Stimulated activated CD4-positive, alpha-beta T cell treated with anti-CD3 and anti-CD28 coated beads, TNF-alpha, amount 100 ng/mL, for 1 hour (primary cell): ENCODE measurements at places on chromosomes 3 and 15.
A peak's percentile ranks its signal among the peaks of the same experiment; 100 is the strongest.

- DNase-seq = no peak
Measured at GRCh38 chr15:38554354-38554753, 10.3 kb downstream of the RASGRP1 start.

GRCh38 chr3:53069422-53070068, 23.7 kb upstream of the SFMBT1 start:
- no peak for DNase-seq

DNA sequence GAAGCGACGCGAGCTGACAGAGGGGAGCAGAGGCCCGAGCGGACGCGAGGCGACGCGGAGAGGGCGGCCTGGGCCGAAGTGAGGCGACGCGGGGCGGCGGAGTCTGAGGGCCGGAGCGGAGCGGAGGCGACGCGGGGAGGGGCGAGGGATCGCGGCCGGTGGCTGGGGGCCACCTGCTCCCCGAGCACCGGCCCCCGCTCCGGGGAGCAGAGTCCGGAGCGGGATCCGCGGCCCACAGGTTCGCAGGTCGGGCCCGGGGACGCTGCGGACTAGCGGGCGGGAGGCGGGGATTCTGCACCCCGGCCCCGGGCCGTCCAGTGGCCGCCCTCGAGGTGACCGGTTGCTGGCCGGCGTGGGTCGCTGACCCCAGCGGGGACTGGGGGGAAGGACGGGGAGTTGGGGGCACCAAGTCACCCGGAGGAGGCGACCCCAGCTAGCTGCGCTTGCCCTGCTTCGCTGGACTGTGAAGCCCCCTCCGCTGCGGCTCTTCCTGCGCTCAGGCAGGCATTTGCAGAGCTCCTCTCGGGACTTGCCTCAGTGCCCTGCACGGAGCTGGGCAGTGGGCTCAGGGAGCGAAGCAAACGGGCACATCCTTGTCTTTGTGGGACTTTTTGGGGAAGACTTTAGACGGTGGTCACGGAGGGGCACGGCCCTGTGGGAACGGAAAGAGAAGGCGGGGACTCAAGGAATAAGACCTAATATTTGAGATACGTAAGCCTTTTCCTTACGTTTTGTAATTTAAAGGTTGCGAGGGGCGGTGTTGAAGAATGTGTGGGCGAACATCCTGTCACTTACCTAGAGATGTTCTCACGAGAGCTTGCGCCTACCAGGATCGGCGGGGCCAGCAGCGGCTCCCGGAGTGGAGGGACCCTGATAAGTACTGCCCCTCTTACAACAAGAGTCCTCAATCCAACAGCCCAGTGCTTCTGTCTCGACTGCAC, 566 bp downstream of the HMCES start:
- no peak for DNase-seq

GRCh38 chr3:117355566-117355965, 646.0 kb downstream of the TUSC7 start:
- DNase-seq = no peak

GRCh38 chr3:113084777-113085176, 94.0 kb downstream of the GTPBP8 start:
- DNase-seq = no peak

DNA sequence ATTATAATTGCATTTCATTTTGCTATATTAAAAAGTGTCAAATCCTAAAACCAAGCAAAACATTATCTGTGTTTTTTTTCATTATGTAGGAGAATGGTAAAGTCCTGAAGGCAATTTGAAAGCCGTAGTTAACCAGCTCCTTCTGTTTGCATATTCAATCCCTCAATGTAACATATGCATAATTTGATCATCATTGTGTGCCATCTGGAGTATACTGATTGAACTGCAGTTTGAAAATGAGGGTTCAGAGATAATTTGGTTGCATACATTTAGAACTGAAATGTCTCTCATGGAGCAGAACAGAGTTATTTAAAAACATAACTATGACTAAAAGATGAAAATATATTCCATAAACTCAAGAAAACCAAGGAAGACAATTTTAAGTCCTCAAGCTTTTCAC, 518.6 kb downstream of the GBE1 start:
- no peak for DNase-seq

DNA sequence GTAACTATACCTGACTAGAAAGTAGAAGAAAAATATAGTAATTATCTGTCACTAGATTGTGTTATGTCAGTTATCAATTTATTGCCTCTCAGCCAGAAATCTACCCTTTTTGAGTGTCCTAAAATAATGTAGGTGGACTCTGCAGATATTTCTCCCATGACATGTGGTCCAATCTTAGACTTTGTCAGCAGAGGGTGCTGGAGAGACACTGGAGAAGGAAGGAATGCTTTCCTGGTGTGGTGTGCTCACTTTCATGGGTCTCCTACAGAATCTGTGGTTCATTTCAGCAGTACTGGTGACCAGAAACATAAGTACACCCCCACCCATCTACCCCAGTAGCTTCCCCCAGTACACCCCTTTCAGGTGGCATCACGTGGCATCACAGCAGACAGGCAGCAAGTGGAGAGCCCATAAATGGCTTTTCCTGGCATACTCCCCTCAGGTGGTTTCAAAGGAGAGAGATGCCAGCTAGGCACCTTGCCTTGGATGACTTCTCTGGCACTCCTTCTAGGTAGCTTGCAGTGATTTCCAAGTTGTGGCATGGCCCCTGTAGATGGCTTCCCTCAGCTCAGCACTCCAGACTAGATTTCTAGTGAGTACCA, 114.7 kb downstream of the GADL1 start:
- DNase-seq = no peak

GRCh38 chr3:71130471-71131374, 452.8 kb downstream of the FOXP1 start:
- peak; percentile 45 for DNase-seq

- DNase-seq = no peak
Measured at GRCh38 chr15:70195171-70195570, 97.5 kb upstream of the TLE3 start.

GRCh38 chr15:40593588-40594428, at the start of gene KNL1:
Gene KNL1 (plus strand): TSS chr15:40594249. CDS start chr15:40602932, 8,683 bp downstream.
- peak; percentile 75 for DNase-seq

DNA sequence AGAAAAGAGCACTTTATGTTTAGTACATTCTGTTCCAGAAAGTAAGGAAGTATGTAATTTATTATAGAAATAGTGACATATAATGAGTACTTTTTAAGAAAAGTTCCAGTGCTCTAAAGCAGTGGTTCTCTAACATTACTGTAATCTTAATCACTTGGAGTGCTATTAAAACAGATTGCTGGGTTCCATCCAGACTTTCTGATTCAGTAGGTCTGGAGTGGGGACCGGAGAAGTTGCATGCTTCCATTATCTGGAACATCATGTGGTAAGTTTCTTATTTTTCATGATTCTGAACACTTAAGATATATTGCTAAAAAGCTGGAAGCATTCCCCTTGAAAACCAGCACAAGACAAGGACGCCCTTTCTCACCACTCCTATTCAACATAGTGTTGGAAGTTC, 47.5 kb upstream of the ARL14 start:
- no peak for DNase-seq

- no peak for DNase-seq
Measured at GRCh38 chr3:48015431-48016180, 610 bp downstream of the MAP4 start.

GRCh38 chr15:99426431-99427105, 139.2 kb upstream of the MEF2A start:
- no peak for DNase-seq

DNA sequence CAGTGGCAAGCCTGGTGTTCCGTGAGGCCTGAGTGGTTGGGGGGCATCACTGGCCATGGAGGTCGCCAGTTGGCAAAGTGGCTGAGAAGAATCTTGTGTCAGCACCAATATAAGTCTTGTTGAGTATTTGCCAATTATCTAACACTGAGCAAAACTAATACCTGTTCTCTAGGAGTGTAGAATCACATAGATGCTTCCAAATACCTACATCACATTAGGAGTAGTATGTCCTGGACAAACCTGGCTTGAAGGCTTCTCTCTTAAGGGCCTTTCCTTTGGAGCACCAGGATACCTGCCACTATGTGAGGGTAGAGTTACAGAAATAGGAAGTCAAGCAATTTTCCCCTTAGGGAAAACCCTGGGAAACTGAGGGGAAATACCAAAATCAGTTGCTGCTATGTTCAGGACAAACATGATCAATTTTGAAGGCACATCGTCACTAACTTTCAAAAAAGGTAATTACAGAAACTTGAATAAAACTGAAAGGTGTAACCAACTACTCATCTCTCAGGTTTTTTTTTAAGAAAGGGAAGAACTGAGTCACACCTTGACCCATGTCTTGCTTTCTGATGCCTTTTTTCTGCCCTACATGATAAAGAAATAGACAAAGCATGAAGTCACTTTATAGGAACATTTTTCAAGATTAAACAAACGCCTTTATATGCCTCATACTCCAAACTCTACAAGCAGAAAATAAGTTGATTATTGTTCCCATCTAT, 100.4 kb downstream of the IMPG2 start:
- DNase-seq = no peak

GRCh38 chr3:72614394-72615074, 233.7 kb downstream of the SHQ1 start:
- DNase-seq = no peak

DNA sequence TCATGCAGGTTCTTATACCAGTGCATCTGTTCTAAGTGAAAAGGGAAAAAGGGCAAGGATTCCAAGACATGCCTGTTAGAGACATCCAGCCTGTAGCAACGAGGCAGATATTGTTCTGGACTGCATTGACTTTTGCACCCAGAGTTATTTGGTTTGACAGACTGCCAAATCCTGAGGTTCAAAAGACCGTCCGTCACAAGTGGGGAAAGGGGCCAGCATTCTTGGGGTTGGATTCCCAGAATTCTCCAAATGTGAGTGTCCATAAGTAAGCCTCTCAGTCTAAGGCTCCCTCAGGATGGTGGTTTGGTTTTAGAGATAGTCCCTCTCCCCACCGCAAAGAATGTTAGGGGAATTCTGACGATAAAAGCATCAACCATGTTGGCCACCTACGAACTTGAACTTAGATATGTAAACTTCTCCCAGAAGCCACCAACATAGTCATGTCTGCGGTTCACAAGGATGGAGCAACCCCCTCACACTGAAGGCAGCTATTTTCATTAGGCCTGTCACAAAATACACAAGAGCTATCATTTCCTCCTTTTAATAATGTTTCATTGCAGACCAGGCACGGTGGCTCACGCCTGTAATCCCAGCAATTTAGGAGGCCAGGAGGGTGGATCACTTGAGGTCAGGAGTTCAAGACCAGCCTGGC, 13.6 kb upstream of the LACTB start:
- DNase-seq = no peak

GRCh38 chr15:51267703-51268083, 70.7 kb downstream of the CYP19A1 start:
- DNase-seq = no peak

DNA sequence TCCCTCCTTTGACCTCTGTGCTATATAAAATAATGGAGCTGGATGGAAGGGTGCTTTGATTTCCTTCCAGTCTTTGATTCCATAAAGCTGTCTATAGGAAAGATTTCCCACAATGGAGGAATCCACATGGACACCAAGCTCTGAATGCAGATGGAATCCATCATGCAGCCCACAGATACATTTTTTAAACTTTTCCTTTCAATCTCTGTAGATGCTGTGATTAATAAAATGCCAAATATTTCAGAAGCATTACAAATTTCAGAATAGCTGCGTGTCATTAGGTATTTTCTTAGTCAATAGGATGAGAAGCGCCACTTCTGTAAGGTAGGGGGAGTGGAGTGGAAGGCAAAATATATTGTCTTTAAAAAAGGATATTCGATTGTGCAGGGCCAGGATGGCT, 489.0 kb downstream of the NTRK3 start:
- no peak for DNase-seq

DNA sequence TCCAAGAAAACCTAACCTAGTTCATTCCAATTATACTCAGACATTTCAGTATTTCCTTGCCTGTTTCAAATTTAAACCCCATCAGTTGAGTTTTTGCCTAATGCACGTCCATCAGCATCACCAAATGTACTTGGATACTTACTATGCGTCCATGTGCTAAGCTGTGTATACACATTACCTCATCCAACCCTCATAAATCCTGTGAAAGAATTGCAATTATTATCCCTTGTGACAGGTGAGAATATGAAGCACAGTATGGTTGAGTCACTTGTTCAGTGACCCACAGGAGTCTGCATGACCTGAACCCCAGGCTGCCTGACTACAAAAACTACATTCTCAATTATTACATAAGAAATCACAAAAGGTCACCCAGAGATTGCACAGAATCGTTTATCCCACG, 2.5 kb downstream of the OR5K2 start:
- DNase-seq = no peak

- DNase-seq = no peak
Measured at GRCh38 chr3:50318615-50319014, 3.9 kb downstream of the HYAL2 start.

DNA sequence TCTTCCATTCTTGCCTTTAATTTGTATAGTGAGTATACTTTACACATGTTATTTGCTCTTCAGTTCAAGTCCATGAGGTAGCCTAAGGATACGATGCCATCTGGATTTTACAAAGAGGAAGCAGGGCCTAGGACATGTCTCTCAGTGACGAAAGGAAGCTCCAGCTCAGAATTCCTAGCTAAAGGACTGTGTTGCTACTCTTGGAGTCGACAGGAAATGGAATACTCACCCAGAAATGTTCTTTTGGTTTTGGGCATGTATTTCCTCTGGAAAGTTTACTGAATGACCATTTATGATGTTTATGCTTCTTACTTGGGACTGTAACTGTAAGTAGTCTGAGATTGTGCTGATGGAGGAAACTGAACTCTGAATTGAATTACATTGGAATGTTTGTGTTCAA, 12.5 kb downstream of the OXNAD1 start:
- DNase-seq = no peak

- DNase-seq = no peak
Measured at GRCh38 chr3:53287131-53287629, 31.4 kb upstream of the TKT start.

- no peak for DNase-seq
Measured at GRCh38 chr3:113153499-113154107, 57.8 kb upstream of the BOC start.

DNA sequence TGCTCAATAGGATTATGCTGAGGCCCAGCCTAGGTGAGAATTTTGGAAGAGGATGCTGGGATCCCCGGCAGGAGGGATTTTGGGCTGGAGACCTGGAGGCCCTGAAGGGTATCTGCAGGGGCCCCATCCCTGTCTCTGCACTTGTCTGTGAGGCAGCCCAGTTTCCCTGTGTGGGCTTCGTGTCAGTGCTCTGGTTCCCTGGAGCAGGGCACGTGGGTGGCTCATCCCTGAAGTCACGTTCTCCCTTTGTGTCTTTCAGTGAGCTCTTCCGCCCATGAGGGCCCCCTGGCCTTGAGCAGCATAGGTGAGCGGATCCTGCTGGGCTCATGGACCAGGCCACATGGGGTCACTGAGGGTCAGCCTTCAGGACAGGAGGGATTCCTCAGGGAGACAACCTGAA, 217.9 kb downstream of the SNRPN start:
- DNase-seq = no peak

GRCh38 chr3:76728426-76728825, 311.5 kb upstream of the ROBO2 start:
- DNase-seq = no peak
